ENCODE measurements at places on chromosomes 13 and 19.

GRCh38 chr13:28100150-28101121 lies at the start of gene FLT3:
Gene FLT3 (minus strand): TSS chr13:28100576. CDS start chr13:28100510, 66 bp downstream.
- peak within 1 kb of the TSS; percentile 56 for H3K4me3 ChIP-seq
- peaks cover 8% of the 10 kb centered on the region for H3K4me1 ChIP-seq
- no peak within 1 kb of the TSS for H3K27ac ChIP-seq
- no peaks in the 10 kb centered on the region for H3K36me3 ChIP-seq
- peaks cover 51% of the 10 kb centered on the region for H3K27me3 ChIP-seq
- DNase-seq, result peak; percentile 56

DNA sequence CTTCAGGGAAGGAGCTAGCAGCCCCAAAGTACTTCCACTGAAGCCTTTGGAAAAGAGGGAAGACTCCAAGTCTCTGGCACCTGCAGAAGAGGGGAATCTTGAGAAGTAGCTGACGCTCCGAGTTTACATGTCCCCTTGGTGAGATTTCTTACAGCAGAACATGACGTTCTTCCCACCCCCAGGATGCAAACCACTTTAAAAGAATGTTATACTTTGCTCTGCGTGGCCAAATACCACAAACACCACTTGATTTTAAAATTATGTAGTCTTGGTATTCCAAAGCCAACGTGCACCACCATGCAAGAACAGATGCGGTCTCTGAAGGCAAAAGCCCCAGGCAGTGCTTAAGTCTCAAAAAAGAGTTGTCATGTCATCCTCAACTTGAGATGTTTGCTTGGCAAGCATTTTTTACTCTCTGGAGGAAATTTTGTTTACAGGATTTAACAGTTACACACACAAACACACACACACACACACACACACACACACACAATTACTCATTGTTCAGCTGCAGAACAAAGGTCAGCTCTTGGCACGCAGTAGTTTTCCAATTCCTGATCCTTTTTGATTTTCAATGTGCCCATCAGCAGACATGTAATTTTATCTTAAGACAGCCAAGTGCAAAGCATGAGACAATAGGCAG lies 106.1 kb downstream of the RGCC start:
- H3K27ac ChIP-seq, result no peak overlapping the region
- H3K36me3 ChIP-seq, result peaks cover 4% of the 10 kb centered on the region
- H3K27me3 ChIP-seq, result no peaks in the 10 kb centered on the region
- no peak overlapping the region for H3K4me3 ChIP-seq
- H3K4me1 ChIP-seq, result peaks cover 13% of the 10 kb centered on the region

GRCh38 chr13:110062077-110062776 lies 244.7 kb downstream of the COL4A1 start:
- H3K27me3 ChIP-seq, result no peaks in the 10 kb centered on the region

GRCh38 chr19:35206379-35206778 lies 22.2 kb downstream of the FAM187B start:
- peaks cover 75% of the 10 kb centered on the region for H3K4me1 ChIP-seq
- H3K36me3 ChIP-seq, result peaks cover 9% of the 10 kb centered on the region
- DNase-seq, result peak; percentile 71
- peak overlapping the region; percentile 94 for H3K27ac ChIP-seq

DNA sequence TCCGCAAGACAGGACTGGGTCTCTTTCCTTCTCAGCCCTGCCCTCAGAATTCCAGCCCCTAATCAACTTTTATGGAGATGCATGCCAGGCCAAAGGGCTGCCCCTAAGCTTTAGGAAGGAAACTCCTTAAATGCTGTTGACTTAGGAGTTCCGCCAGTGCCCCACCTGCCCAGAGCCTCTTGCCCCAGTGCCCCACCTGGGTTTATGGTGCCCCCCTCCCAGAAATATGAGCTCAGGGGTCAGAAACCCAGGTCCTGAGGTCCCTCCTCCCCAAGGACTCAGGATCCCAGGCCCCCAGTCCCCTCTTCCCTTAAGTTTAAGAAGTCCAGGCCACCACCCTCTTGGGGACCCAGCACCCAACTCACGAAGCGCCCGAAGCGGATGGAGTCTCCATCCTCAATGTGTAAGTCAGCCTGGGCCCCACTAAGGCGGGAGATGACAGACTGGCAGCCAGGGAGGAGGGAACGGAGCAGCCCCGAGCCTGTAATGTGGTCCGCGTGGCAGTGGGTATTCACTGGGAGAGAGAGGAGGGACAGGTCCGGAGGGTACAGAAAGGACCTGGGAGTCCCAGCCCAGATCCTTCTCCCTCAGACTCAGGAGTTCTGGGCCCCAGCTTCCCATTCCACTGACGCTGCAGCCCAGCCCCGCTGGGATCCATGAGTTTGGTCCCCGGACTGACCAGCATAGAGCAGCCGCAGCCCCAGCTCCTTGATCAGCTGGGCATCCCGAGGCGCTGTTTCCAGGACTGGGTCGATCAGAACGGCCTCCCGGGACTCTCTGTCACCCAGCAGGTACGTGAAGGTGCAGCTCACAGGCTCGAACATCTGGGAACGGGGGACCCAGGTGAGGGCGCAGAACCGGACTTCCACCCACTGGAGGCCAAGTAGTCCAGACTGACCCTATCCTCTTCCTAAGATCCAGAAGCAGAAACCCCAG lies 897 bp downstream of the ETHE1 start:
- peaks cover 25% of the 10 kb centered on the region for H3K4me1 ChIP-seq
- H3K27ac ChIP-seq, result peak overlapping the region; percentile 97
- peak; percentile 56 for DNase-seq
- H3K27me3 ChIP-seq, result no peaks in the 10 kb centered on the region
- peak overlapping the region; percentile 93 for H3K4me3 ChIP-seq
- peaks cover 1% of the 10 kb centered on the region for H3K36me3 ChIP-seq

- peak overlapping the region; percentile 19 for H3K4me3 ChIP-seq
- H3K27me3 ChIP-seq, result no peaks in the 10 kb centered on the region
- no peak for DNase-seq
- peaks cover 63% of the 10 kb centered on the region for H3K36me3 ChIP-seq
- H3K27ac ChIP-seq, result no peak overlapping the region
- H3K4me1 ChIP-seq, result peaks cover 19% of the 10 kb centered on the region
These were observed 3.0 kb downstream of the ZNF557 start for GRCh38 chr19:7072541-7072940.

GRCh38 chr19:38538793-38539528 lies 78.8 kb downstream of the MAP4K1 start:
- peak overlapping the region; percentile 42 for H3K4me3 ChIP-seq
- H3K36me3 ChIP-seq, result peaks cover 9% of the 10 kb centered on the region
- H3K27me3 ChIP-seq, result peaks cover 6% of the 10 kb centered on the region

GRCh38 chr19:13748169-13748828 lies 16.0 kb upstream of the MRI1 start:
- H3K4me1 ChIP-seq, result peaks cover 22% of the 10 kb centered on the region
- H3K27ac ChIP-seq, result peak overlapping the region; percentile 90
- peak; percentile 42 for DNase-seq
- peaks cover 13% of the 10 kb centered on the region for H3K36me3 ChIP-seq

GRCh38 chr19:51086153-51086850 lies 3.6 kb upstream of the KLK14 start:
- DNase-seq, result no peak
- no peak overlapping the region for H3K27ac ChIP-seq
- H3K4me1 ChIP-seq, result no peaks in the 10 kb centered on the region
- peaks cover 5% of the 10 kb centered on the region for H3K27me3 ChIP-seq

DNA sequence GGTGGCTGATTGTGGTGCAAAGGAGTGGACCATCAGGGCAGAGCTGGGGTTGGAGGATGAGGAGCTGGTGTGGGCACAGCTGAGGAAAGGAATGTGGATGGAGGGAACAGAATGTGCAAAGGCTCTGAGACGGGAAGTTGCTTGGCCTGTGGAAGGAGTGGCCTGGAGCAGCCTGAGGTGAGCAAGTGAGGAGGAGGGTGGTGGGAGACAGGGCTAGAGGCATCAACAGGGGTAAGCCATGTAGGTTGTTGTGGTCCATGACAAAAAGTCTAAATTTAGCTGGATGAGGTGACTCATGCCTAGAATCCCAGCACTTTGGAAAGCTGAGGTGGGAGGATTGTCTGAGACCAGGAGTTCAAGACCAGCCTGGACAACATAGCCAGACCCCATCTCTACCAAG lies 9.5 kb downstream of the CYP4F22 start:
- H3K36me3 ChIP-seq, result peaks cover 8% of the 10 kb centered on the region
- no peaks in the 10 kb centered on the region for H3K27me3 ChIP-seq
- H3K27ac ChIP-seq, result no peak overlapping the region
- DNase-seq, result no peak

- no peaks in the 10 kb centered on the region for H3K4me1 ChIP-seq
- no peak overlapping the region for H3K4me3 ChIP-seq
- peak; percentile 10 for DNase-seq
- H3K36me3 ChIP-seq, result no peaks in the 10 kb centered on the region
- H3K27ac ChIP-seq, result no peak overlapping the region
- no peaks in the 10 kb centered on the region for H3K27me3 ChIP-seq
These were observed 1651.9 kb upstream of the MIR17HG start for GRCh38 chr13:89695343-89696257.

- peak overlapping the region; percentile 97 for H3K4me3 ChIP-seq
- no peaks in the 10 kb centered on the region for H3K27me3 ChIP-seq
- peaks cover 49% of the 10 kb centered on the region for H3K36me3 ChIP-seq
- H3K4me1 ChIP-seq, result peaks cover 37% of the 10 kb centered on the region
- peak overlapping the region; percentile 91 for H3K27ac ChIP-seq
These were observed 1.4 kb downstream of the UPF1 start for GRCh38 chr19:18833141-18833476.

DNA sequence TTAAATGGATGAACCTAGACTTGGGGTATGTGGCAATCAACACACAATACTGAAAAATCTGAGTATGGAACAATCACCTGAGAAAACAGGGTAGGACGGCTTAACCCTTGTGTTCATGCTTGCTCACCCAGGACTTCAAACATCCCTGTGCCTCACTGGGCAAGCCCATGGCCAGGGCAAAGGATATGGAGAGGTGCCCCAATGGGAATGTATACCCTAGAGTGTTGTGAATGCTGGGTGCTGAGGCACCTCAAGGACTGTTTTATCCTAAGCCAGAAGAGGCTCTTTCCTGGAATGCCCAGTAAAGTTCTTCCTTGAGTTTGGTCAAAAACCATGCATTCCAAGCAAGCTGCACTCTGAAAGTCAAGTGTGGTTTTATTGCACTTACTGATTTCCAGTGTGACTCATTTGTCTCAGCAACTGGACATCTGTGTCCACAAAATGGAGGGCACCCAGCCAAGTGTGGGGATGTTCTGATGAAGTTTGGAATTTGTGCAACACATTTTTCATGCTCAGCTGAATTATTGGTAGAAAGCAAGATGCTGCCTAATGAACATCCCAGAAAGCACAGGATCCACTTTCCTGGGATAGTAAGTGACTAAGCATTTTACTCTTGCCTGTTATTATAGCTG lies 531.3 kb downstream of the RFC3 start:
- DNase-seq, result no peak
- no peaks in the 10 kb centered on the region for H3K36me3 ChIP-seq
- no peaks in the 10 kb centered on the region for H3K27me3 ChIP-seq
- H3K4me1 ChIP-seq, result no peaks in the 10 kb centered on the region
- H3K4me3 ChIP-seq, result no peak overlapping the region

- DNase-seq, result no peak
- peaks cover 2% of the 10 kb centered on the region for H3K27me3 ChIP-seq
- H3K27ac ChIP-seq, result no peak overlapping the region
- H3K4me3 ChIP-seq, result no peak overlapping the region
These were observed 29.3 kb downstream of the CCL25 start for GRCh38 chr19:8081569-8082550.

GRCh38 chr19:35375505-35376307 lies 4.8 kb downstream of the GPR42 start:
- H3K4me3 ChIP-seq, result no peak overlapping the region
- peaks cover 21% of the 10 kb centered on the region for H3K4me1 ChIP-seq
- H3K36me3 ChIP-seq, result no peaks in the 10 kb centered on the region
- peaks cover 4% of the 10 kb centered on the region for H3K27me3 ChIP-seq

DNA sequence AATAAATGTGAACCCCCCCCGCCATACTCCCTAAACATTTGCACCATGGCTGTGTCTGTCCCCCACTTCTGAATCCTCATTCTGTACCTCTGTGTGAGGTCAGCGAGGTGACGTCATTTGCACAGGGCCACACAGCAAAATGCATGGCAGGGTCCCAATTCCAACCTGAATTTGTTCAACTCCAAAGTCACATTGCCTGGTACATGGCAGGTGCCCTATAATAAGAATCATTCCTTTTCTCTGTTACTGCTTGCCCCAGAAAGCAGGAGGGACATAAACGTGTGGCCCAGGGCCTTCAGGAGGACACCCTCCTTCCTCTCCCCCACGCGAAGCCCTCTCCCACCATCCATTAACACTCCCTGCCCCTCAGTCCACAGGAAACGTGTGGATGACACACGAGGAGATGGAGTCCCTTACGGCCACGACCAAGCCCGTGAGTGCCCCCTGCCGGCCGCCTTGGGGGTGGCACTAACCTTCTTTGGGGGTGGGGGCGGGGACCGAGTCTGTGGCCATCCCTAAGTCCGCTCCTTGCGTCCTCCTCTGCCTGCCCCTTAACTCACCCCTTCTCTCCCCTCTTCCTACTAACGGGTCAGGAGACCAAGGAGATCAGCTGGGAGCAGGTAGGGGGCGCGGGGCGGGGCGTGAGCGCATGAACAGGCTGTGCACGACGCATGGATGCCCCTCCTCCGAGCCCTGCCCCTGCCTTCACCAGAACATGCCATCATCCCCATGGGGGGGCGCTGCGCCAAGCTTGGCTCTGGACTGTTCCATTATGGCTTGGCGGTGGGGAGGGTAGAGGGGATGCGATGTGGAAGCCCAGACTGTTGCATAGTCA lies 9.4 kb downstream of the HRC start:
- no peaks in the 10 kb centered on the region for H3K36me3 ChIP-seq
- peak; percentile 89 for DNase-seq
- peaks cover 27% of the 10 kb centered on the region for H3K4me1 ChIP-seq
- peaks cover 50% of the 10 kb centered on the region for H3K27me3 ChIP-seq
- H3K4me3 ChIP-seq, result peak overlapping the region; percentile 49

DNA sequence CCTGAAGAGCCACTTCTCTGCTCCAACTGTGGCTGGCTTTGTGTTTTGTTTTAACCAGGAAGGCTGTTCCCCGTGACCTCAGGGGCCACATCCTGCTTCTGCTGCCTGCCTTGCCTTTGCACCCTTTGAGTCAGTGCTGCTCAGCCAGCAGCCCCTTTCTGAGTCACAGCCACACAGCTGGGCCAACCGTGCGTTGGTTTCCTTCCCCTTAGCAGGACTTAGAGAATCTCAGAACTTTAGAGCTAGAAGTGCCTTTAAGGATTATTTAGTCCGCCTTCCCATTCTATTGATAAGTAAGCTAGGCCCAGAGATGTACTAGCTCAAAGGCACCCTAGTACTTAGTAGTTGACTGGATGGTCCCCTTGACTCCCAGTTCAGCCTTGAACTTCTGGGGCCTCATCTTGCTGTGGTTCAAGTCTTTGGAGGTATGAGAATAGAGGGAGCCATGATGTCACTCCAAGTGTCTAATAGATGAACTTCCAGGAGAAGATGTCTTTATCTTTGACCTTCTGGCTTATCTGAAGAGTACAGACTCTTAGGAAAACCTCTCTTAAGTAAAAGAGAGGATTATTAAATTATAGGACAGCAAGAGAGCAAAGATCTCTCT lies 8.0 kb downstream of the RGCC start:
- H3K36me3 ChIP-seq, result peaks cover 87% of the 10 kb centered on the region
- H3K27me3 ChIP-seq, result no peaks in the 10 kb centered on the region
- peak overlapping the region; percentile 71 for H3K4me3 ChIP-seq

- peak; percentile 63 for DNase-seq
- peaks cover 16% of the 10 kb centered on the region for H3K36me3 ChIP-seq
- peak overlapping the region; percentile 16 for H3K27ac ChIP-seq
- H3K4me1 ChIP-seq, result peaks cover 28% of the 10 kb centered on the region
- no peak overlapping the region for H3K4me3 ChIP-seq
These were observed 2.5 kb upstream of the ISYNA1 start for GRCh38 chr19:18440415-18440877.

- H3K4me1 ChIP-seq, result peaks cover 19% of the 10 kb centered on the region
- no peak overlapping the region for H3K4me3 ChIP-seq
- H3K36me3 ChIP-seq, result no peaks in the 10 kb centered on the region
- no peak for DNase-seq
- no peak overlapping the region for H3K27ac ChIP-seq
- peaks cover 6% of the 10 kb centered on the region for H3K27me3 ChIP-seq
These were observed 69.1 kb downstream of the CAB39L start for GRCh38 chr13:49374585-49375290.

All from activated CD8-positive, alpha-beta T cell treated with anti-CD3 and anti-CD28 coated beads for 36 hours (primary cell).